ENCODE measurements at places on chromosomes 6 and 20.

DNA sequence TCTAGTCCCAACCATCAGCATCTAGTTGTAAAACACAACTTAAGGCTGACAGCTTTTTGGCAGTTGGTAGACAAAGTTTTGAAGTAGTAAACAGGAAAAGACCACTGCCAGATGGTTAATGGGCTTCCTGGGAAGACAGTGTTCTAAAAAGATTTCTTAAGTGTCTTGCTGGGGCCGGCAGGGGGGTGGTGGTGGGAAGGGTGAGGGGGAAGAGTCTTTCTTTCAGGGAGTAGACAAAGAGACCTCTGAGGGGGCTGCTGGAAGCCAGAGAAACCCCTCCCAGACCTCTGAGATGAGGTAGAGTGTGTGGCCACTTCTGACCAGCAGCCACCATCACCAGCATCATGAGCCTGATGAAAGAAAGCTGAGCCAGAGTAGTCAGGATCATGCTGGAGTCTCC lies 784.9 kb downstream of the TENT5A start:
- DNase-seq = no peak

GRCh38 chr6:139824864-139825263 lies 450.4 kb upstream of the CITED2 start:
- DNase-seq = no peak

DNA sequence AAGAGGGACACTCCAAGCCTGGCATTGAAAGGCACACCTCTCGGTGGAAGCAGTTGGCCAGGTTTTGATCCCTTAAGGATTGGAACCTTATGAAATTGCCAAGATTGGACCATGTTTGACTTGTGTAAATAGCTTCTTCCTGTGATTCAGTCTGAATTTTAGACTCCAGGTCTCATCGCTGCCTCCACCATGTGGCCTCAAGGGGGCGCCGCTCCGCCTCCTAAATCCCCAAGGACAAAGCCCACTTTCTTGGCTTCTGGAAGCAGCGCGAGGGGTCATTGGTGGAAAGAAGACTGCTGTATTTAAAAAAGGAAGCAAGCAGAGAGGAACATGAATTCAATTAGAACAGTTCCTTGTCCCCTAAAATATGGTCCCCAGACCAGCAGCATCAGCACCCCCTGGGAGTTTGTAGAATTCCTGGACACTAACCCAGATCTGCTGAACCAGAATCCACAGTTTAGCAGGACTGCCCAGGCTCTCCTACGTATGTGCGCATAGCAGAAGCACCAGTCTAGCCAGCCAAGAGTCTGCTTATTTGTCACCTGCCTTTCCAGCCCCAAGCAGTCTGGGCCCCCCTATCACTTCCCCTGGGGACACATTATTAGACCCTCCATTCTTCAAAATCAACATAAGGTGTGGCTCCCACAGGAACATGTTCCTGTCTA lies 108.5 kb downstream of the LY86 start:
- no peak for DNase-seq

DNA sequence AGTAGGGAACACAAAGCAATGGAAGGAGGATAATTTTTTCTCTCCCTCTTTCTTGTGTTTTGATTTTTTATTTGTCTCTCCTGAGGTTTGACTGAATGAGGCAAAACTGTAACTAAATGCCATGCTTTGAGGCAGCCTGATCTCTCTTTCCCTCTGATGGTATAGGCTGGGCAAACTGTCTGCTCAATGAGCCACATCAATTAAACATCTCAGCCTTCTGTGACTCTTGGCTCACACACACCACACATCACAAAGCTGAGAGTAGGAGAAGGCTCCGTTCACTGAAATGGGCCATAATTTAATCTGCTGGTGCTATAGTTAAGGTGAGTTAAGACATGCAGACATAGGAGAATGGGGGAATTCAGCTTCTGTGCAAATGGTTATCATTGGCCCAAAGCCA lies 28.1 kb upstream of the SCGN start:
- no peak for DNase-seq

- DNase-seq = no peak
These were observed 164.0 kb downstream of the MRPL14 start for GRCh38 chr6:43963203-43963602.

DNA sequence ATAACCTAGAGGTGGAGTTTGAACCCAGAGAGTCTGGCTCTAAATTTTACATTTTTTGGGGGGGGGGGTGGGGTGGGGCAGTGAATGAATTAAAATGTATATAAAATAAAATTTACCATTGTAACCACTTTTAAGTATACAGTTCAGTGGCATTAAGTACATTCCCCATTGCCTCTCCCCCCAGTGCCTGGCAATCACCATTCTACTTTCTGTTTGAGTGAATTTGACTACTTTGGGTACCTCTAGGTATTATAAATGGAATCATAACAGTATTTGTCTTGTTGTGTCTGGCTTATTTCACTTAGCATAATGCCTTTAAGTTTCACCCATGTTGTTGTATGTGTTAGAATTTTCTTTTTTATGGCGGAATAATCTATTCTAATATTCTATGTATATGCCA lies 2.7 kb downstream of the FAM110A start:
- DNase-seq = no peak

DNA sequence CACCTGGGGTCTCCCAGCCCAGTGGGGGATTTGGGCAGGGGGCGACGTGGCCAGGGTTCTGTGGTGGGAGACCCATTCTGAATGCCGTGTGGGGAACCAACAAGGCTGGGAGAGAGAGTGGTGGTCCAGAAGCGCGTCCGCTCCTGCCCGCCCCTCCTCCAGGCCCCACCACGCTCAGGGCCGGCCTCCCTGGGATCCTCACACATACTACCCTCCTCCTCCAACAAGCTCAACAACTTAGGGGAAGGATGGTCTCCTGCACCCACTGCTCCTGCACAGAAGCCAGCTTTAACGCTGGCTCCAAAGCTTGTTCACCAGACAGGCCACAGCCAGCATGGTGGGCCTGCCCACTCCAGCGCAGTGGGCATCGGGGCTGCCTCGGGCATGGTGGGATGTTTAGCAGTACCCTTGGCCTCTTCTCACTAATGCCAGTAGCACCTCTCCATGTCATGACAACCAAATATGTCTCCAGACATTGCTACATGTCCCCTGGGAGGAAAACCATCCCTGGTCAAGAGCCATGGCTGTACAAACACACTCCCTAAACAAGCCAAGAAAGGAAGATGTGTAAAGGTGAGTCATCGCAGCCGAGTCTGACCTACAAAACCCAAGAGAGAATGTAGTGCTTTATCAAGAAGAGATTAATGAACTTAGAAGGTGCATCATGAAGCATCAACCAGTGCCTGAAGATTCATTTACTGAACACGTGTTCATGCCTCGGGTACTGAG lies 75.7 kb downstream of the BMP7 start:
- DNase-seq = no peak

GRCh38 chr20:13419477-13419876 lies 198.4 kb downstream of the ISM1 start:
- no peak for DNase-seq

- DNase-seq = no peak
These were observed 121.9 kb downstream of the PHACTR3 start for GRCh38 chr20:59726281-59726595.

DNA sequence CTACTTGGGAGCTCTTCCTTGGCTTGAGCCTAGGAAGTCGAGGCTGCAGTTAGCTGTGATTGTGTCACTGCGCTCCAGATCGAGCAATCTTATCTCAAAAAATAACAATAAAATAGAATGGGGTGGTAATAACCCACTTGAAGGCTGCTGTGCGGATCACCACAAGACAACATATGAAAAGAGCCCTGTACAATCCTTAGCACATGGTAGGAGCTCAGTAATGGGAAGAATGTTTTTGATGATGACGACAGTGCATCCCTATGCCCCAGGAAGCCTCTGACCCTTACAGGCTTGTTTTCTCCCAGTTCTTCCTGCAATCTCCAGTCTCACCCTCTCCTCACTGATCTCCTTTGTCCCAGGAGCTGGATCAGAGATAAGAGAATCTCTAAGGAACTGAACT lies 15.5 kb downstream of the SCUBE3 start:
- DNase-seq = no peak

DNA sequence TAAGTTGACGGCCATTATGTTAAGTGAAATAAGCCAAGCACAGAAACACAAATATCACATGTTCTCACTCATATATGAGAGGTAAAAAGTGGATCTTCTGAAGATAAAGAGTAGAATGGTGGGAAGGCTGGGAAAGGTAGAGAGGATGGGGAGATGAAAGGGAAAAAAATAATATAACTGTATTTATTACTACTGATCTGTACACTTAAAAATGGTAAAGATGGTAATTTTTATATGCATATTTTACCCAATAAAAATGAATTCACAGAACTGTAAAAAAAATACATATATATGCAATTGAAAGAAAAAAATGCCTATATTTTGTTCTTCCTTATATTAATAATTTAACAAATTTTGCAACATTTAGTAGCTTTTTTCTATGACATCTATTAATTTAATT lies 694.4 kb upstream of the MARCKS start:
- no peak for DNase-seq

GRCh38 chr6:73586416-73586974 lies 65.7 kb upstream of the EEF1A1 start:
- DNase-seq = no peak

DNA sequence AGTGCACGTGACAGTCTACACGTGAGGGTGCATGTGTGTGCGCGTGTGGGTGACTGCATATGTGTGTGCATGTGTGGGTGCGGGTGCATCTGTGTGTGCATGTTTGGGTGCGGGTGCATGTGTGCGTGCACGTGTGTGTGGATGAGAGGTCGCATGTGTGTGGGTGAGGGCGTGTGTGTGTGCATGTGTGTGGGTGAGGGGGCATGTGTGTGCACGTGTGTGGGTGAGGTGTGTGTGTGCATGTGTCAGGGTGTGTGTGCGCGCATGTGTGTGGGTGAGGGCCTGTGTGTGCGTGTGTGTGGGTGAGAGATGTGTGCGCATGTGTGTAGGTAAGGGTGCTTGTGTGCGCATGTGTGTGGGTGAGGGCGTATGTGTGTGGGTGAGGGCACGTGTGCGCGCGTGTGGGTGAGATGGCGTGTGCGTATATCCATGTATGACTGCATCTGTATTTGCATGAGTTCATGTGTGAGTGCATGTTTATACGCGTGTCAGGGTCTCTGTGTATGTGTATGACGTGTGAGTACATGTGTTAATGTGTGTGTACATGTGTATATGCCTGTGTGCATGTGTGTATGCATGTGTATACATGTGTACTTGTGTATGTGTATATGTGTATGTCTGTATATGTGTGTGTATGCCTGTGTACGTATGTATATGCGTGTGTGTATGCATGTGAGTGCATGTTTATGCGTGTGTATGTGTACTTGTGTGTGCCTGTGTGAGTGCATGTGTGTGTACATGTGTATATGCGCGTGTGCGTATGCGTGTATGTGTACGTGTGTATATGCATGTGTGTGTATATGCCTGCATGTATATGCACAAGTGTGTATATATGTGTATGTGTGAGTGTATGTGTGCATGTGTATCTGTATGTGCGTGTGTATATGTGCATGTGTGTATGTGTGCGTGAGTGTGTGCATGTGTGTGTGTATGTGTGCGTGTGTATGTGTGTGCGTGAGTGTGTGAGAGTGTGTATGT lies 4.1 kb upstream of the LIME1 start:
- DNase-seq = no peak

DNA sequence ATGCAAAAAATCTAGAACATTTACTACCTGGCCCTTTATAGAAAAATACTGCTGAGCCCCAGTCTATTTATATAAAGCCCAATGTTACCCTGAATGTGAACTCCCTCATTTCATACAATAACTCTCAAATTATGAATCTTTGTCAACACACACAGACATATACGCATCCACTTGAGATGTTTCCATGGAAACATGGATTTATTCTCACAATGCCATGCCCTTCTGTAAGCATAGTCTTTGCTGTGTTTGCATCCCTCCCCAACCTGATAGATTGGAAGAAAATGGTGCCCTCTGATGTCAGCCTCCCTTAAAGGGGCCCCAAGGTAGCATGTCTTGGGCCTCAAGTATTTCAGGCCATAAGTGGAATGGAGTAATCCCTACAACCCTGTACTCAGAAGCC lies 573.1 kb downstream of the KIF16B start:
- DNase-seq = no peak

DNA sequence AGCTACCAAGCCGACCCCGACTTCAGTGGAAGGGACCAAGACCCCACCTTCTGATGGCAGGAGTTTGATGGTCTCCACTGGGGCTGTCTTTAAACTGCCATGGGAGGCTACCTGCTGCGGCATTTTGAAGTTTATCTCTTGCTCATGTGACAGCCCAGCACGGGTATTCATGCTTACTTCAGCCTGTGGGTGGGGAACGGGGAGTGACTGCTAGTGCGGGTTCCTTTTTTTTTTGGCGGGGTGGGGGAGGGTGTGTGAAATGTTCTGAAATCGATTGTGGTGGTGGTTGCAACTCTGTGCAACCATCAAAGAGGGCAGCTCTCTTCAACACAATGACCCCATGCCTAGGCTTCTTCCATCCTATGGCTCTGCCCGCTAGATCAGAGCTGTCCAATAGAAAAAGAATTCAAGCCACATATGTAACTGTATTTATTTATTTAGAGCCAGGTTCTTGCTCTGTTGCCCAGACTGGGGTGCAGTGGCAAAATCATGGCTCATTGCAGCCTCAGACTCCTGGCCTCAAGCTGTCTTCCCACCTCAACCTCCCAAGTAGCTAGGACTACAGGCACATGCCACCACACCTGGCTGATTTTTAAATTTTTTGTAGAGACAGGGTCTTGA lies 53.7 kb downstream of the PPP1R16B start:
- DNase-seq = no peak

GRCh38 chr6:50816115-50816675 lies 2.5 kb upstream of the TFAP2B start:
- peak; percentile 79 for DNase-seq

DNA sequence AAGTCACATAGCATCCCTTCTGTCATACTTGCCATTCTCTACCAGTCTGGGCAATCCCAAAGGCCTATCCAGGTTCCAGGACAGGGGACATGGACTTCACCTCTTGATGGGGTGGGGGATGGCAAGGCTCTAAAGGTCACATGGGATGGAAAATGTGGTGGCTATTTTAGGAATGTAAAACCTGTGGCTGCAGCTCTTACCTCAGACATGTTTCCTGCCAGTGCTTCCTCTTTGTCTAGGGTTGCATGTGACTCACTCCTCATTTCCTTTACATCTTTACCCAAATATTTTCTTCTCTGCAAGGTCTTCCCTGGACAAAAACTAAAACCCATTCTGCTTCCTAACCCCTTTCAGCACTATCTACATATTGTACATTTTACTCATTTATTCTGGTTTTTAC lies 135.7 kb downstream of the BTBD3 start:
- no peak for DNase-seq

GRCh38 chr6:115945306-115945705 lies 115.4 kb downstream of the FRK start:
- no peak for DNase-seq

Data from lower leg skin (tissue), 4 donors.